ENCODE measurements at places on chromosomes 5 and 9.

DNA sequence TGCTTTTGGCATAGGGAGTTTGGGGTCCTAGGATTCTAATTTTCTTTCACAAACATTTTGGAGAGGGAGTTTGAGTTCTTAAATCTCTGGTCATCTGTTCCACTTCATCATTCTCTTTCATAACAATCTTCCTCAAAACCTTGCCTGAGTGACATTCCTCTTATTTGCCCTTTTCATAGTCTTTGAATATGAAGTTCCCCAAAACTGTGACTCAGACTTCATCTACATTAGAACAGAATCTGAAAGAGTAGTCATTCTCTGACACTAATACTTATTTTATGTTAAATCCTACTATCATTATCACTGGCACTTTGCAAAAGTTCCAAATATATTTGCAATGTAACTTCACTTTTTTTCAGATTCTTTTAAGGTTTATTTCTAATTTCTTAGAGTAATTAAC is 163.8 kb downstream of the CDH10 start:
- DNase-seq = no peak

DNA sequence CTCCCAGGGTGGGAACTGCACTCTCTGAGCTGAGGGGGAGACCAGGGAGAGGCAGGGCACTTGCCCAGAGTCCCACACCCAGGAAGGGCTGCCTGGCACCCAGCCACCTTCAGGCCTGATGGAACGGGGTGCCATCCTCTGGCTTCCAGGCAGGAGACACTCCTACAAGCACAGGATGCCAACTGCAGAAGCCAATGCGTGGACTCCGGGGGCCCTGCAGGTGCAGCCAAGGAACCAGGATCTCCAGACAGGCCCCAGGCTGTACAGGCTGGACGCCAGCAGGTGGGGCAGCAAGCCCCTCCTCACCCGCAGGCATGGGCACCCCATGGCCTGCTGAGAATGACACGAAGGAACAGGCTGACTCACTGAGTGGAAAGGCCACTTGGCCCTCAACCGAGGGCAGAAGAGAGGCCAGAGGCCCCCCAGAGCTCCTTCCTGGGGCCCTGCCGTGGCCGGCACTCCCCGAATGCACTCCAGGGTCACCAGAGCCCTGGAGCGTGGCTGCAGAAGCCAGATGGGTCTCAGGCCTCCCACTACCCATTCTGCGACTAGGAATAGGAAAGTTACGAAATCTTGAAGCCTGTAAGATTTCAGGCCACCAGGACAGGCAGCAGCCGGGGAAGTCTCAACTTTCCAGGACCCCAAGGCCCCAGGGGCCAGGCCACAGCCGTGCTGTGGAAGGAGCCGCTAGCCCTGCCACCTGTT is 15.7 kb downstream of the NACC2 start:
- no peak for DNase-seq

- no peak for DNase-seq
Observed at GRCh38 chr5:143017541-143017940, 247.4 kb downstream of the ARHGAP26 start.

DNA sequence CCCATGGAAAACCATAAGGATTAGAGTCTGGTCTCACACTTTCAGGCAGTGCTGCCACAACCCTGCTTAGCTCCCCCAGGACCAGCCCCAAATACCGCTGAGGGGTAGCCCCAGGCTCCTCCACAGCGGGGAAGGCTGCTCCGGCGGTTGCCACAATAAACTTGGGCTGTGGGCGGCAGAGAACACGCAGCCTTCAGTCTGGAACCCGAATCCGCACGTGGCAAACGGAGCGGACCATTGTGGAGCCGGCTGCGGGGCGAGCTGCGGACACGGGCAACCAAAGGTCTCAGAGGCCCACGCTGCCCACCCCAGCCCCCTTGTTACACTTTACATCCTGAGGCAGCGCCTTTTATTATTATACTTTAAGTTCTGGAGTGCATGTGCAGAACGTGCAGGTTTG is 37.3 kb upstream of the C9orf72 start:
- no peak for DNase-seq

GRCh38 chr5:94707359-94707758 is 88.9 kb downstream of the SLF1 start:
- no peak for DNase-seq

GRCh38 chr9:36956908-36957307 is 77.2 kb downstream of the PAX5 start:
- no peak for DNase-seq

DNA sequence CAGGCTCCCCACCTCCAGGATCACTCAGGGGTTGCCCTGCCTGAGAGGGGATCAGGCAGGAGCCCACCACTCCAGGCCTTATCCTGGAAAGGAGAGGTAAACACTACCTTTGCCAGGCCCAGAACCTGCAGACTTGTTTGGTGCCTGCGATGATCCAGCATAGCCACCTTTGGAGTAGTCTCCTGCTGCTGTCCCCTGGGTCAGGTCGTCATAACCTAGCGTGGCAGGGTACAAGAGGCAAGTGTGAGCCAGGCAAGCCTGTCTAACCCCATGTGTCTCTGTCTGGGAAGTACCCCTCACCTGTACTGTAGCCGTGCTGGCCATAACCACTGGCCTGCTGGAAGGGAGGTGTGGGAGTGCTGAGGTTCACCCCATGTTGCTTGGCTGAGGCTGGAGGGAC is 106.1 kb downstream of the UBE2R2 start:
- DNase-seq = no peak

DNA sequence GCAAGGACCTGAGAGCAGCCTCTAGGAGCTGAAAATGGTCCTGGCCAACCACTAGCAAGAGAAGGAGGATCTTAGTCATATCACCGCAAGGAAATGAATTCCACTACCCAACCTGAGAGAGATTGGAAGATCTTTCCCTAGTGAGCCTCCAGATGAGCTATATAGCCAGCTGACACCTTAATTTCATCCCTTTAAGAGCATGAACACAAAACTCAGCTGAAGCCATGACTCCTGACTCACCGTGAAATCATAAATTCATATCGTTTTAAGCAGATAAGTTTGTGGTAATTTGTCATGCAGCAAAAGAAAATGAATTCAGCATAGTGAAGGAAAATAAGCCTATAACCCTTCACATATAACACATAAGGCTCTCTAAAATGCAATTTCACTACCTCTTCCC is 23.5 kb downstream of the MAPKAP1 start:
- no peak for DNase-seq

- DNase-seq = no peak
Observed at GRCh38 chr5:15073453-15073852, 201.9 kb upstream of the ANKH start.

DNA sequence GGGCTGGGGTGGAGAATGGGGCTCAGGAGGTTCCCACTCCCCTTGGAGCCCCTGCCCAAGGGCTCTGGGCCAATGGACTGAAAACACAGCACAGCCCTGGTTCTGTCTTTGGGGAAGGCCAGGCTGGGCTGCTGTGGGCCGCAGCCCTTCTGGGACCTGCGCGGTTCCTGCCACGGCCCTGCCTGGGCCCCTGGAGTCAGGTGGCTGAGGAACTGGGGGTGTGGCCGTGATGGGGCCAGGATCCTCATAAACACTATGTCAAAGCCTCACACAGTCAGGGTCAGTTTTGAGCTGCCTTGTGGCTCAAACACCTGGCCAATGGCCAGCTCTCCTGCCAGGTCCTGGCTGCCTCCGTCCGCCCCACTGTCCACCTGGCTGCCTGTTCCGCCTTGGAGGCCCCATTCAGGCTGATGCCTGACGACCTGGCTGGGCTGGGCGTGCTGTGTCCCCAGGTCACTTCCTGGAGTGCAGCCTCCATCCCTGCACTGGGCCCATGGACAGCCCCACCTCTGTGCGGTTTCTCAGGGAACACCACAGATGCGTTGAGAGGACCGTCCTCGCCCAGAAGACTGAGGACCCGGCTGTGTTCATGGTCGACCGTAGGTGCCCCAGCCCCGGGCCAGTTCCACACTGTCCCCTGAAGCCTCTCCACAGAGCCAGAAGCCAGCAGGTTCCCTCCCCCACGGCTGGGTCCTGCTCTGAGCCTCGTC is 27.5 kb downstream of the PAEP start:
- DNase-seq = no peak

GRCh38 chr5:14245132-14245925 is 102.2 kb downstream of the TRIO start:
- DNase-seq = no peak

GRCh38 chr9:69136779-69137178 is 37.3 kb upstream of the TJP2 start:
- no peak for DNase-seq
